RKO (cell line): ENCODE measurements at places on chromosomes 1 and 21.
A peak's percentile ranks its signal among the peaks of the same experiment; 100 is the strongest.

DNA sequence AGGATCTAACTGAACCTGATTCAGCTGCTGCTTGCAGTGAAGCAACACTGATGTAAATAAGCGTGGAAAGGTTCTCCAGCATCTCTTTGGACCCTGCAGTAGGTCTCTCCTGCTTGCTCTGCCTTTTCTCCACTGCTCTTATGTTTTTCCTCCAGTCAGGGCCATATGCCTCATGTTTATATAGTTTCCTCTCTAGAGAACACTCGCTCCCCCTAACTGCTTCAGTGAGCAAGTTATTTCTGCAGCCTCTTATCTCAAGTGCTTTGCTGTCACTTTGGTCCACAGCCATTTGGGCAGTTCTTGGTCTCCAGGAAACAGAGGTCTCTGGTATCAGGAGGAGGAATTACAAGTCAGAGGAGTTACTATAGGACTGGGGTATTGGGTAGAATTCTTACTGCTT lies 5.3 kb downstream of the PRUNE1 start:
- DNase-seq, result no peak

DNA sequence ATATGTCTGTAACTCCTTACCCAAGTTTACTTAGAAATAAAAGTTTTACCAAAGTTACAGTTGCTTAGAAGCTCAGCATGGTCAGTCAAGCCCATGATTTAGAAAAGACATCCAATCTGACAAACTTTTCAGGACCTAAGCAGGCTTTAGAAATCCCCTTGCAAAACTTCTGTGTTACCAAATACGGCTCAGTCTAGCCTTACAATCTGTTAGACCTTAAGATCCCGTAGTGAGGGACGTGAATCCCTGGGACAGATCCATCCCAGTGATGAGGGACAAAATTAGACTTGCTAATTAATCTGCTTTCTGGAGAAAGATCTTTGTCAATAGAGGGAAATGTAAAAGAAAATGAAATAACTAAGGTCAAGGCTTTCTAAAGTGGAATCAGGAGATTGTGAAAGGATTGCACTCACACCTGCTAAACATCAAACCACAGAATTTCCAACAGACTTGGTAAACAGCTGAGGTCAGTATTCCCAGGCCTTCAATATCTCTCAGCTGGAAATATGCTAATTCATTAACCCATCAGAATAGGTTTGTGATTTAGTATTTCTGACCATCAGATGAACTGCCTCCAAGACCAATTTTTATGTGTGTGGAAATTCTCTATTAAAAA lies 375.3 kb downstream of the DUSP10 start:
- no peak for DNase-seq

DNA sequence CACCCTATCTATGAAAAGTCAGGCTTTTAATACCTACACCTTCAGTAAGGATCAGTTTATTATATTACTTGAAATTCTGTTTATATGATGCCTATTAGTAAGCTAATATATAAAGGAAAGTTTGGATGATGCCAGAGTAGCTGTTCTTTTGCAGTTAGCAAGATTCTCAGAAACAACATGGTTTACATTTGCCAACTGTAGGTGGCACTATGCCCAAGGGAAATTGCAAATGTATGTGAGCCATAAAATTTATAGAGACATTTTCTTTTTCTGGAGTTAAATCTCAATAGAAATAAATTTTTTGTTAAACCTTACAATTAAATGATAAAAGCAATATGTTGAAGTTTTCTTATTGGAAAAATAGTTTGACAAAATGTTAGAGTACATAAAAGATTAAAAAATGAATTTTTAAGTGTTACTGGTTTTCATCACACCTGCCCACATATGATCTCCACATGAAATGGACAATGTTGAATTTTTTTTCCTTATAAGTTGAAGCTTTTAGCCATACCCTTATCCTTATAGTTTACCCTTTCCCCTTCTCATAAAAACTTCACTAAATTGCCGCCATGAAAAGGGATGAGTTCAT lies 32.1 kb upstream of the EPHX4 start:
- DNase-seq, result peak; percentile 70

GRCh38 chr1:23224739-23225648 lies 7.7 kb upstream of the HTR1D start:
- no peak for DNase-seq

DNA sequence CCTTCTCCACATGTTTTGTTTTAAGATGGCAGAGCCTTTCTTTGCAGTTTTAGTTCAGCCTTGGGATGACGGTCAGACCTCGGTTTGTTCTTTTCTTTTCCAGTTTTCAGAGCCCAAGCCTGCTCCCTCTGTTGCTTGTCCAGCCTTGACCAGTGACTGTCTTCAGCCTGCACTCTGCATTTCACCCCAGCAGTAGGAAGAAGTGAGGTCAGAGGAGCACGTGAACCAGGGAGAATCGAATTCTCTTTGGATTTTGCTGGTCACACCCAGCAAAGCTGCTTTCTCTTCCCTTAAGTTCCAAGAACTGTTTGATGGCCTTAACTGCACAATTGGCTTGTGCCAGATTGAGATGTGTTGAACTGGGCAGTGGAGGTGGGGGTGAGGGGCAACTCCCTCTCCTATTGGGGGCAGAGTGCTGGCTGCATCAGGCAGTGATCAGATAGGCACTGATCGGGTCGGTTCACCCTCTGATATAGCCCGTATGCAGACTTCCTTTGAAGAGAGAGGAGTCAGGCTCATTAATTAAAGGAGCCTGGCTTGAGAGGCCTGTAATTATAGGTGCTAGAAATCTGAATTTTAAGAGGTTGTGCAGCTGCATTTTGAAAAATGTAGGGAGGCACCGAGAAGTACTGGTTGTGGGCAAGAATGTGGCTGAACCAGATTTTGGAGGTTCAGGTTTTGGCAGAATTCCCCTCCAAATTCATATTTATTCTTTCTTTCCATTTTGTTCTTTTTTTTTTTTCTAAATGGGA lies 42.4 kb downstream of the PEX14 start:
- no peak for DNase-seq

- DNase-seq, result no peak
Measured at GRCh38 chr1:165468726-165469249, 23.9 kb upstream of the RXRG start.

- DNase-seq, result no peak
Measured at GRCh38 chr1:11610629-11611180, 43.5 kb downstream of the FBXO2 start.

DNA sequence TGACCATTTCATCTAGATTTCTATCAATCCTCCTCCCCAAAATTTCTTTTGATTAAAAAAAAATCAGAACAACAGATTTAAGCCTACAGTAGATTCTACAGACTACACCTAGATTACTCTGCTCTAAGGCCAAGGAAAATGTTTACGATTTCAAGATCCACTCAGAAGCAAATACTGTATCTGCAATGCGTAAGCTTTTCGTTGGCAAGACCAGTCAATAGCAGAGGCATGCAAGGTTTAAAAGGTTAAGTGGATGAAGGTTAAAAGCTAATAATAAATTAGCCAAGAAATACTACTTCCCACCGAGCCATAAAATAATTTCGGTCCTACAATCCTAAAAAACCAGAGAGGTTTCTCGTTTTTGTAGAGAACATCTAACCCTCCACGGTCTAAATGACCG lies 1.3 kb downstream of the CLSTN1 start:
- peak; percentile 34 for DNase-seq

GRCh38 chr1:105830571-105831146 lies 1225.8 kb upstream of the PRMT6 start:
- DNase-seq, result no peak

- DNase-seq, result no peak
Measured at GRCh38 chr1:205274041-205274691, 46.4 kb downstream of the TMCC2 start.

DNA sequence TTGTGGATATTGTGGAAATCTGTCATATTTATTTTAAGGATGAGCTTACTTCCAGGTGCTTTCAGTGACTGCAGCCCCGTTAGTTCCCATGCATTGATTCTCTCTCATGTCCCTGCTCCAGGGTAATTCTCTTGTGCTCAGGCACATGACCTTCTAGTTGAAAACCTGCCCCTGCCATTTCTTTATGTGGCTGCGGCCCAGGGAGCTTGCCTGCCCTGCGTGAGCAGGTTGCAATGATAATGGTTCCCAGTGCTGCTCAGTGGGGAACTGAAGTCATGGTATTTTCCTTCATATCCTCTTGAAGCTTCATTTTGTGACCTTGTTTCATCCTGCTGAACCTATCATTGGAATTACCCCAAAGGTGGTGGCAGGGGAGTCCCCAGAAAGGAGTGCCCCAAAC lies 229.8 kb downstream of the DISC1 start:
- DNase-seq, result no peak

DNA sequence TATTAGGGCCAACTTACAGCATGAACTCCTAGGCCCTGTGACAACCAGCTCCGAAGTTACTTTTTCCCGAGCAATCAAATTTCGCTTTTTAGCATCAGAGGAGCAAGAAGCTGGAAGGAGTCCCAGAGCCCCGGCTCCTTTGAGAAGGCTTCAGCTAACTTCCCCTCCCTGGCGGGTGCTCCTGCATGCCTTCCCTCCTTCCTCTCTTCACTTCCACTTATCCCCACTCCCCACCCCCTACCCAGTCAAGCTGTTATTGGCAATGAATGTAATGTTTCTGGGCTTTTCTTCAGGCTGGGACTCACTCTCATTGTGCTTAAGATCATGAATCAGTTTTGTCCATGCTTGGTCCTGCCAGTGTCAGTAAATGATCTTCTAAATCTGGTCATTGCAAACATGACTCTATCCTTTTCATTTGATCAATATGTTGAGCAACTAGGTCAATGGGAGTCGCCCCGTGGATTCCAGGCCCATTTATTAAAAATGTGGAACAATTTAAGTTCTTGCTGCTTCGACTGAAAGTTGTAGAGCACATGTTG lies 94.5 kb upstream of the TSPAN2 start:
- DNase-seq, result no peak

- DNase-seq, result no peak
Measured at GRCh38 chr21:18705971-18706370, 302.4 kb upstream of the TMPRSS15 start.

DNA sequence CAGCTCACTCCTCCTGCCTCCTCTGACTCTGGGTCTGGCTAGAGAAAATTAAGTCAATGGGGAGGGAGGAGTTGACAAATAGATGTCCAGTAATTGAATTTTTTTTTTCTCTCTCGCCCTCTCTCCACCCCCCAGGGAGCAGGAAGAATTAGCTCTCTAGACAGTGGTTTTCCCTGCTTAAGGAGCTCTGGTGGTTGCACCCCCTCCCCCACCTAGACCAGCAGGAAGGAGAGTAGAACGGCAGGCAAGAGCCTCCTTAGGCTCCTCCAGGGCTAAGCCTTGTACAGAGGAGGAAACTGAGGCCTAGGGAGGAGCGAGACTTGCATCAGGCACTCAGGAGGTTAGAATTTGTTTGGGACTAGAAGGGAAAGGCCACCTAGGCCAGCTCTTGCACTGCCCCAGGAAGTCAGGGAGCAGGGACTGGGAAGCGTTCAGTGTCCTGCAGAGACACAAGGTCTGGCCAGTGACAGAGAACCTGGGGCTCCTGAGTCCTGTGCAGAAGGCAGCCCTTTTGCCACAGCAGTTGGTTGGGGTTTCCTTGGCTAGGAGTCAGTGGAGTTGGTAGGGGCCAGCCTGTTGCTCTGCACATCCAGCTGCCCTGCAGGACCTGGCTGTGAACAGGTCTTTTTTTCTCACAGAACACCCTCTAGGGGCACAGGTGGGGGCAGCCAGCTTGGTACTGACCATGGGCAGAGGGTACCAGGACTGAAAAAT lies 49.5 kb upstream of the ACOT11 start:
- no peak for DNase-seq

GRCh38 chr1:18480315-18481189 lies at the start of gene KLHDC7A:
Gene KLHDC7A, plus strand, starts transcription at chr1:18480930. Its CDS starts 52 bp downstream, at chr1:18480982.
- DNase-seq, result no peak

GRCh38 chr1:222938986-222939385 lies 124.1 kb downstream of the DISP1 start:
- DNase-seq, result no peak

DNA sequence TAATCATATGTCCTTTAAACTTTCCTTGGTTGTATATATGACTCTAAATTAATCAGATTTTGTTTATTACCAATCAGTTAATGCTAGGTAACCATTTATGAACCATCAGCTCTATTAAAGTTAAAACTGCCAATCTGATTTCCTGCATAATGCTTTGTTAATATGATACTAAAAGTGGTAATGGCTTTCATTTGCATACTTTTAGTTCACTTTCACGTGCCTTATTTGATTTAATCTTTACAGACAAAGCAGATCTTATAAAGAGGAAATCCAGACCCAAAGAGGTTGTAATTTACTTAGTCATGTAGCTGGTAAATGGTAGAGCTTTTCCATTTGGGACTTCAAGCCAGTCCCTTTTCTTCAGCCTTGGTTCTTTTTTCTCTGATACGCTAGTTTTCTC lies 61.3 kb downstream of the CLIC4 start:
- no peak for DNase-seq

GRCh38 chr1:222600281-222600680 lies 10.5 kb upstream of the TAF1A start:
- DNase-seq, result no peak

DNA sequence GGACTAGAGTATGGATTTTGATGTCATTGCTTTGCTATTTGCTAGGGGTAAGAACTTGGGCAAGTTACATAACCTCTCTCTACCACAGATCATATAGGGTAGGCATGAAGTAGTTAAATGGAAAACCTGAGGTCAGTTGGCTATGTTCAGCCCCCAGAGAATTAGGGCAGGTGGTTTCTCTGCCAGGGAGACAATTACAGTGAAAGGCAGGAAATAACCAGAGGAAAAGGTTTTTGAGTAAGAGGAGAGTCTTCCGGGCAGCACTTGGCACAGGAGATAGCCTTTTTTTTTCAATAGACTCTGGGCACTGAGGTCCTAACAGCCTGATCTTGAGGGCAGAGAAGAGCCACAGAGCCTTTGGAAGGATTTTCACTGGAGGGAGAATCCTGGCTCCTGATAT lies 16.7 kb upstream of the SERBP1 start:
- DNase-seq, result no peak

GRCh38 chr1:207992677-207993236 lies 81.8 kb upstream of the CD34 start:
- no peak for DNase-seq

DNA sequence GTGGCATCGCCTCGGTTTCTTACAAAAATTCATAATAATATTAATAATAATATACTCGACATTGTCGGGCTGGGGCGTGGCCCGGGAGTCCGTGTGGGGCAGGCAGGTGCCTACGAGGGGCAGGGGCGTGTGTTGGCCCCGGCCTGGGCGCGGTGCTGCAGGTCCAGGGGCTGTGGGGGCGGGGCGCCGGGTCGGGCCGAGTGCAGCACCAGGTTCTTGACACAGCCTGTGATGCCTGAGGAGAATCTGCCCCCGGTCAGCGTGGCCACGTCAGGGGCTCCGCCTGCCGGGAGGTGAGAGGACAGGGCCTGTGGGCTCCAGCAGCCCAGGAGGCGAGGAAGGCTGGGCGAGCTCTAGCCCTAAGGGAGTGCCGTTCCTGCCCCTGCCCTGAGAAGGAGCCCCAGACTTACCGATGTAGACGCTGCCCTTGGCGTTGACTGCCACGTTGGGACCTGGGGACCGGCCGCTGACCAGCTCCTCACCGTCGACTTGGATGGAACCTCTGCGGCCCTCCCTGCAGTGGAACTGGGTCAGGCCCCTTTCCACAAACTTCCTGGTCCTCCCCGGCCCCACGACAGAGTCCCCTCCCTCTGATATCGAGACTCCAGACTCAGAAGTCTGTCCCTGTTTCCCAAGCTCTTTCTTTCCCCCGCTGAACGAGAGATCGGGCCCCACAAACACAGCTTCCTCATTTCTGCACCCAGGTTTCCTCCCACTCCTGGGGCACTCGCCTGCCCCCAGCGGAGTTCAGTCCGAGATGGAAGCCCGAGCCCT lies 11.3 kb downstream of the LDLRAD2 start:
- no peak for DNase-seq
